ENCODE measurements at places on chromosomes 16 and 17.

- DNase-seq = no peak
Observed at GRCh38 chr16:49150341-49150740, 131.3 kb downstream of the CBLN1 start.

DNA sequence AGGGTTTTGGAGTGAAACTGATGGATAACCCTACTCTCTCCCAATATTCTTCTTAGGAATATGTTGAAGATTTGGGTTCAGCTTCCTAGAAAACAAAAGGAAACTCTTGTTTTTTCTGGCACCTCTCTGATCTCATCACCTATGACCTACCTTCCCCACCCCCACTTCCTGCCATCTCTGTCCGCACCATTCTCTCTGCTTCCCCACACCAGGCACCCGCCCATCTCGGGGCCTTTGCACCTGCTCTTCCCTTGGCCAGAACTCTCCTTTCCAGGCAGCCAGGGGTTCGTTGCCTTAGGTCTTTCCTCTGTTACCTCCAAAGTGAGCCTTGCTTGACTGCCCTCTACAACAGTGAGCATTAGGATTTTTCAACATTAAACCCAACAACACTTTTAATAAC lies 159.7 kb downstream of the IRX3 start:
- DNase-seq = no peak

DNA sequence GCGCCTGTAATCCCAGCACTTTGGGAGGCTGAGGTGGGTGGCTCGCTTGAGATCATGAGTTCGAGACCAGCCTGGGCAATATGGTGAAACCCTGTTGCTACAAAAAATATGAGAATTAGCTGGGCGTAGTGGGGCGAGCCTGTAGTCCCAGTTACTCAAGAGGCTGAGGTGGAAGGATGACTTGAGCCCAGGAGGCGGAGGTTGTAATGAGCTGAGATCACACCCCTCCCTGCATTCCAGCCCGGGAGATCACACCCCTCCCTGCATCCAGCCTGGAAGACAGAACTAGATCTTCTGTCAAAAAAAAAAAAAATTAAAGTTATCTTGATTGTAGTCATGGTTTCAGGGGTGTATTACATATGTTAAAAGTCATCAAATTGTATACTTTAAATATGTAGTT lies 26.8 kb upstream of the GLG1 start:
- no peak for DNase-seq

- no peak for DNase-seq
Observed at GRCh38 chr16:50531359-50531758, 16.8 kb upstream of the NKD1 start.

DNA sequence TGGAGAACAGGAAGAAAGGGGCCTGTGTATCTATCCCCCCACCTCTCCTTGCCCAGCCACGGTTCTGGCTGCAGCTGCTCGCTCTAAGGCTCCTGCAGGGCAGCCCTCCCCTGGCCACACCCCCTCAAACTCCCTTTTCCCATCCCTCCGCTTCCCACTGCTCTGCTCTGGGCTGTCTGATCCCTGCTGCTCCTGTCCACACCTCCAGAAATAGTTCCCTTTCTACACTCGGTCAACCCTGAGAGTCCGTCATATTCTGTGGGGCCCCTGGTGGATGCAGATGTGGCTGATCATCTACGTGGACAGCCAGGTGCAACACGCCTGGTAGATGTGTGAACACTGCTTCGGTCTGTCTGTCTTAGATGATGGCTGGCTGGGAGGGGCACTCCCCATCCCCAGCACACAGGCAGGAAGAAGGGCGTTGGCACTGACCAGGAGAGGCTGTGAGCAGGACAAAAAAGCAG lies 19.3 kb upstream of the KRT19 start:
- DNase-seq = no peak

- no peak for DNase-seq
Observed at GRCh38 chr17:81964081-81964849, 3.3 kb upstream of the NOTUM start.

DNA sequence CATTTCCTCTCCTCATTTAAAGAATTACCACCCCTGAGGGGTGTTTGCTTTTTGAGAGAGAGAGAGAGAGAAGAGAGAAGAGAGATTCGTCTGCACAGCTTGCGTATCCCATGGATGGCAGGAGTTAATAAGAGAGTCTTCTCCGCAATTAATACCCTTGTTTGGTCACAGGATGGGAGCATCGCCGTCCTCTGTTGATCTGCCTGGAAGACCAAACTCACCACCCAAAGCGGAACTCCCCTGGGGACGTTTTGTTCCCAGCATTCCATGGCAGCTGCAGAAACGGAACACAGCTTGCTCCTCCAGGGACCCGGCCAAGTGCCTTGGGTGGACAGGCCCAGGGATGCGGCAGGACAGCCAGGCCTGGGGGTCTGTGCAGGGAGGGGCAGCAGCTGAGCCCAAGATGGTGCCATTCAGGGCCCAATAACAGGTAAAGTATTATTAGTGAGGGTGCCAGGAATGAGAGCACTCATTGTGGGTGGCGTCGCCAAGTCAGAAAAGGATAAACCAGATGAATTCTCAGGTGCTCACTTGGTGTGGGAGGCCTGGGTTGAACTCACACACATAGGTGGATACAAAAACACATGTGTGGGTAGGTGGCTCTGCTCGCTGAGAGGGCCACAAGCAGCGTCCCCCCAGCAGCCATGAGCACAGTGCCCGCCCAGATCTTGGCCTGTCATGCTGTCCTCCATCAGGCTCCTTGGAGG lies 83.1 kb downstream of the NT5M start:
- no peak for DNase-seq

- DNase-seq = no peak
Observed at GRCh38 chr16:12195296-12195695, 218.8 kb downstream of the SNX29 start.

DNA sequence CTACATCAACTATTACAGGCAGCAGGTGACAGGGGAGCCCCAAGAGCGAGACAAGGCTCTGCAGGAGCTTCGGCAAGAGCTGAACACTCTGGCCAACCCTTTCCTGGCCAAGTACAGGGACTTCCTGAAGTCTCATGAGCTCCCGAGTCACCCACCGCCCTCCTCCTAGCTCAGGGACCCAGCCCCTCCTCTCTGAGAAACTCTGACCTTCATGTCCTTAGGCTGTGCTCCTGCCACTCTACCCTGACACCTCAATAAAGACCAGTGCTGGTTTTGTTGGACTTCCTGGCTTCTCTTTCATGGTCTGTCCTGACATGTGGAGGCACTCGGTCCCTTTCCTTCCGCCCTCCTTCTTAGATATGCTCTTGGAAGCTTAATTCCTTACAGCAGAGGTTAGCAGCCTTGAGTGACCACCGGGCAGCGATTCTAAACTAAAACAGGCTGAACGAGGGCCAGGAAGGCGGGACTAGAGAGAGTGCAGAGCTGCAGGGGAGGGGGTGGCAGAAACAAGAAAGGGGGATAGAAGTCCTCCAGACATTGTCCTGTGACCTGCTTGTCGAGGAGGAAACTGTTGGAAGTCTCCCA lies 915 bp downstream of the AHSP start:
- no peak for DNase-seq

DNA sequence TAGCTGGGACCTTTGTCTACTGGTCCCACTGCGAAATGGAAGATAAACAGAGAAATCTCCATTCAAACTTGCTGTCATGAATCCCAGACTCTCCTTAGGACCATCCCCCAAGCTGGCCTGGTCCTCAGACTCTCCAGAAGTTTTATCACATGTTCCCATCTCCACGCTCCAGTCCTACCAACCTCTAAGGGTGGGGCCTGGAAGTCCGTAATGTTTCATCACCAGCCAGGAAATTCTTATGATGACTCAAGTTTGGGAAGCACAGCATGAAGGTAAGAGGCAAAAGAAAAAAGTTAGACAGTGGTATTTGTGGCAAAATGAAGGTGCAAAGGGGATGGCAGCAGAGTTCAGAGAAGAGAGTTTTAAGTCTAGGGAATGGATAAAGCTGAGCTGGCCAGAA lies 52.7 kb downstream of the ZNF18 start:
- no peak for DNase-seq

- DNase-seq = no peak
Observed at GRCh38 chr16:82067042-82067803, 32.2 kb downstream of the HSD17B2 start.

GRCh38 chr16:21145738-21146137 lies 4.9 kb downstream of the DNAH3 start:
- DNase-seq = no peak

- no peak for DNase-seq
Observed at GRCh38 chr16:87741700-87742415, 23.9 kb downstream of the KLHDC4 start.

DNA sequence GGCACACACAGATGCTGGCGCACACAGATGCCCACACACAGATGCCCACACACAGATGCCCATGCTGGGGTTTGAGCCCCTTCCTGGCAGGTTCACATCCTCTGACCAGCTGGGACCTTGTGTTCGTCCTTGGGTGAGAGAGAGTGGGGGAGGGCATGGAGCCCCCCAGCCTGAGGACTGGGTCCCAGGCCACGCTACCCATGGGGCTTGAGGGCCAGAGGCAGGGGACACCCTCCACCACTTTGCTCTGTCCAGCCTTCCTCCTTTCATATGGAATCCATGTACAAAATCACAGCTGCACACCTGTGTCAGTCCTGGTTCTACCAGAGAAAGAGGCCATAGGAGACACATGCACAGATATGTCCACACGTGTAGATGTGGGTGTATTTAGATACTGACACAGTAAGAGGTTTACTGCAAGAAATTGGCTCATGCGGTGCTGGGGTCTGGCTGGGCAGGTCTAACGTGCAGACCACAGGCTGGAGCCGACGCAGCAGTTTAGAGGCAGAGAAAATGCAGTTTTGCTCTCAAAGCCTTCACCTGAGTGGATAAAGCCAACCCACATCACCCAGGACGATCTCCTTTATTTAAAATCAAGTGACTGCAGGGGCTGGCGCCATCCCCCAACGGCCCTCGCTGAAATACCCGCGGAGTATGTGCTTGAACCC lies 10.8 kb downstream of the SLC22A31 start:
- no peak for DNase-seq

- no peak for DNase-seq
Observed at GRCh38 chr16:22727285-22728166, 86.4 kb upstream of the HS3ST2 start.

DNA sequence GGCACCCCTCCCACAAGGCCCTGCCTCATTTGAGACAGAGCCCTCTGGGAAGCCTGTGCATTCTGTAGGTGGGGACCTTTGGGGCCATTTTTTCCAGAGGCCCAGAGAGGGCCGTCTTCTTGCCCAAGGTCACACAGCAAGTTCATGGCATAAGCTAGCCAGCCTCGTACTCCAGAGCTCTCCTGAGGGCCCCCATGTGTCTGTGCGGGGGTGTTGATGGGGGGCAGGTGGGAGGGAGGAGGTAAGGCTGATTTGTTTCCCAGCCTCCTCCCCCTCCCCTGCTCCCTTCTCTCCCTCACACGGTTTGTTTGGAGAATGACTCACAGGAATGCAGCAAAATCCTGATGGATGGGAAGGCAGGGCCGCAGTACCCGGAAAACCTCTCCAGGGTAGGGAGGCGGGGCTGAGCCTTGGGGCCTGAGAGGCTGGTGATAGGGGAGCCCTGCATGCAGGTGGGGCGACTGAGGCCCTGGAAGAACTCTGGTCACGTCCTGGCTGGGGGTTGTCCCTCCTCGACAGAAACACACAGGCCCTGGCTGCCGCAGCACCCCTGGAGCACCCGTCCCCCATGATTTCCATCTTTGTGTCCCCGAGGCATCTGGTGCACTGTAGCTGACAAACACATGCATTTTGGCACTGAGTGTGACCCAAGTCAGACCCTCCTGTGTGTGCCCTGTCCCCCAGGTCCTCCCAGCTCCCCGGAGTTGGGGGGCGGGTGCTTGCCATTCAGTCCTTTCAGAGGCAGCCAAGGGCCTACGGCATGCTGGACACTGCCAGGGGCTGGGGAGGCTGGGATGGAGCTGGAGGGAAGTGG lies 29.7 kb downstream of the RAI1 start:
- peak; percentile 52 for DNase-seq

DNA sequence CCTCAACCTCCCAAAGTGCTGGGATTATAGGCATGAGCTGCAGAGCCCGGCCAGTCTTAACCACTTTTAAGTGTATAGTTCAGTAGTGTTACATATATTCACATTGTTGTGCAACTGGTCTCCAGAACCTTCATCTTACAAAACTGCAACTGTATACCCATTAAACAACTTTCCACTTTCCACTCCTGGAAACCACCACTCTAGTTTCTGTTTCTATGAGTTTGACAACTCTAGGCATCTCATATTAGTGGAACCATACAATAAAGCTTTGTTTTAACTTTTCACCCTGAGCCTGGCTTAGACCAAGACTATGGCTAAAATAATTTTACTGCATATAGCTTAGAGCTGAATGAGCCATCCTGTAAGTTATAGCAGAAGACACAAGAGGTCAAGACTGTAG lies 108.0 kb upstream of the GOT2 start:
- no peak for DNase-seq

GRCh38 chr16:55144651-55145050 lies 179.4 kb upstream of the IRX6 start:
- no peak for DNase-seq

DNA sequence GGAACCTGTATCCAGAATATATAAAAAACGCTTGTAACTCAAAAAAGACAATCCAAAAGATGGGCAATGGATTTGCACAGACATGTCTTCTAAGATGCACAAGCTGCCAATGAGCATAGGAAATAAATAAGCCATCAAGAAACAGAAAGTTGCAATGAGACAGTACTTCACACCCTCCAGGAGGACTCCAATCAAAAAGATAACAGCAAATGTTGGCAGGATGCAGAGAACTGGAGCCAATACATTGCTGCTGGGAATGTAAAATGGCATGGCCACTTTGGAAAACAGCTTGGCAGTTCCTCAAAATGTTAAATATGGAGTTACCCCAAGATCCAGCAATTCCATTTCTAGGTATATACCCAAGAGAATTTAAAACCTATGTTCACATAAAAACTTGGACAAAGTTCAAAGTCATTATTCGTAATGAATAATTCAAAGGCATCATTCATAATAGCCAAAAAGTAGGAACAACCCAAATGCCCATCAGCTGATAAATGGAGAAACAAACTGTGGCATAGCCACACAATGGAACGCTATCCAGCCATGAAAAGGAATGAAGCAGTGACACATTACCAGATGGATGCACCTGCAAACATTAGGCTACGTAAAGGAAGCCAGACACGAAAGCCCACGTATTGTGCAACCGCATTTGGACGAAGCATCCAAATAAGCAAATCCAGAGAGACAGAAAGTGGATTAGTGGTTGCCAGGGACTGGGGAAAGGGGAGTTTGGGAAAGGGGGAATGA lies 25.6 kb downstream of the GGA2 start:
- DNase-seq = no peak

- peak; percentile 91 for DNase-seq
Observed at GRCh38 chr17:45018848-45019711, 32.4 kb downstream of the DCAKD start.

DNA sequence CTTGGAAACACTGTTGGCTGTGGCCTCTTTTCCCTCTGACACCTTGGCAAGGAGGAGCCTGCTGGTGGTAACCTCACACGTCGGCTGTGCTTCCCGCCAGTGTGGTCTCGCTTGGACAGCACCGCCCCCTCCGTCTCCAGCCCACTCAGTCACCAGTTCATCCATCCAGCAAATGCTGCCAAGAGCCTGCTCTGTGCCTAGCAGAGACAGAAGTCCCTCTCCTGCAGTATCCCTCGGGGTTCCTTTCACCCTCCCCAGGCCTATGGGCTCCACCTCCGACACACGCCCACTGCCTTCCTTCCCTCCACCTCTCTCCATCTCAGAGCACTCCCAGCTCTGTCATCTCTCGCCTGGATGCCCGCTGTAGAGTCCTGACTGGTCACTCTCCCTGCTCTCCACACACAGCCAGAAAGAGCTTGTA lies 12.3 kb downstream of the CACNG4 start:
- peak; percentile 67 for DNase-seq

- no peak for DNase-seq
Observed at GRCh38 chr17:39208893-39209292, 8.8 kb downstream of the RPL19 start.

Data from SK-N-SH (cell line).